ENCODE measurements at places on chromosomes 1 and 21. TPM values are rescaled to one million over a fixed set of nuclear protein-coding genes. Genes with fewer than 3 reads are reported as not detected.

ALG14 gene
- 0.78 TPM for polyA plus RNA-seq

VHLL gene
- polyA plus RNA-seq = not detected

MATN1 gene
- polyA plus RNA-seq = 0.08 TPM

FAM163A gene
- 0.47 TPM for polyA plus RNA-seq

NHLH1 gene
- 0.17 TPM for polyA plus RNA-seq

- peak; percentile 70 for DNase-seq
Observed at GRCh38 chr1:245363461-245364200, 208.8 kb downstream of the KIF26B start.

- no peak for DNase-seq
Observed at GRCh38 chr1:87666681-87667080, 338.0 kb downstream of the LMO4 start.

- DNase-seq = peak; percentile 78
Observed at GRCh38 chr1:85047472-85048295, 616 bp downstream of the MCOLN3 start.

GRCh38 chr1:8551613-8552489 lies 233.9 kb downstream of the SLC45A1 start:
- DNase-seq = no peak

DNA sequence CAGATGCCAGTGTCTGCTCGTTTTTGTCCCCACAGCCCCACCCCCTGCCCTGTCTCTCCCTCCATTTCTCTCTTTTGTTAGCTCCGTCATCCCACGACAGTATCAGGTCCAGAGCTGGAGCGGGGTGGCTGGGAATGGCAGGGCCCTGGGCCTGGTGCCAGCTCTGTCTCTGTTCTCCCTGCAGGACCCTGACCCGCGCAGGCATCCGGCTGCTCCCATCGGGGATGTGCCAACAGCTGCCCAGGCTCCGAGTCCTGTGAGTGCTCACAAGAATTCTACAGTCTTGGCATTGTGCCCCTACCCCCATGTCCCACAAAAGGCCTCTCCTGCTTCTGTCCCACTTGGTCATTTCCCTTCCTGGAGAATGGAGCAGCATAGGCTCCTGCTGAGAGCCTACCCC lies 37.4 kb downstream of the UBE2T start:
- DNase-seq = no peak

DNA sequence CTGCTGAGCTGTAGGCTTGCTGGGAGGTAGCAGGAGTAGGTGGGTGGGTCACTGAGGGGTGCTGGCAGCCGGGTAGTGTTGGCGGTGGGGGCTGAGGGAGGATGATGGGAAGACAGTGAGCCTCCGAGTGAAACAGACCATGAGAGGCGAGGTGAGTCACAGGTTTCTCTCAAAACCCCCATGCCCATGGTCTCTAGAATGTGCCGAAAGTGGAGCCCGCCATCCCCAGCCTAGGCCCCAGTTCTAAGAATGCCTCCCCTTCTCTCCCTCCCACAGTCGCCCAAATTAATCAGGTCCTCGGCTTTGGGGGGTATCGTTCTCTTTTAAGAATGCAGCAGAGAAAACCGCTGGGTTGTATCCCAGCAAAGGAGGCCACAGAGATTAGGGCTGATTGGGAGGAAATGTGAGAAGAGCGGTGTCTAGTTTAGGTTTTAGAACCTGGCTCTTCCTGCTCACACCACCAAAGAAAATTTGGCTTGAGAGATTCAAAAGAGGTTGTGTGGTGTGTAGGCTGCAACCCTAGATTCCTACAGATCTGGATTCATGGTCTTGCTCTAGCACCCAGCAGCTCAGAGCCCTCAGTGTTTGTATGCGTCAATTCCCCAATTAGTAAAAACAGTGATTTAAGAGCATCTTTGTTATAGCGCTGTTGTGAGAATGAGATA lies 27.7 kb upstream of the IL19 start:
- DNase-seq = no peak

DNA sequence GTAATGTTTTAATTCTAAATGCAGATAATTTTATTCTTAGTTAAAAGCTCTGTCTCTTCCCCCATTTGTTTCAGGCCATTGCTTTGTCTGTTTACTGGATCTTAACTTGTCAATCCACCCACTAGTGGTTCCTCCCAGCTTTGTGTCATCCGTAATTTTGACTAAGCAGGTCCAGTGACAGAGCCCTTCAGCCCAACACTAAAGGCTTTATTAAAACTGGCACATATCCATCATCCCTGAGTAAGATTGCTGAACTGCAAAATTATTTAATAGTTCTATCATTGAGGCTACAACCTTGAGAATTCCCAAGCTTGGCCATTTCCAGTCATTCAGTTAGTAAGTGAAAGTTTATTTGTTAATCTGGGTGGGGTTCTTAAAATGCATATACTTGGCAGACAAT lies 96.7 kb downstream of the NGF start:
- DNase-seq = no peak

GRCh38 chr1:115642168-115643072 lies 650 bp downstream of the VANGL1 start:
- DNase-seq = peak; percentile 78

DNA sequence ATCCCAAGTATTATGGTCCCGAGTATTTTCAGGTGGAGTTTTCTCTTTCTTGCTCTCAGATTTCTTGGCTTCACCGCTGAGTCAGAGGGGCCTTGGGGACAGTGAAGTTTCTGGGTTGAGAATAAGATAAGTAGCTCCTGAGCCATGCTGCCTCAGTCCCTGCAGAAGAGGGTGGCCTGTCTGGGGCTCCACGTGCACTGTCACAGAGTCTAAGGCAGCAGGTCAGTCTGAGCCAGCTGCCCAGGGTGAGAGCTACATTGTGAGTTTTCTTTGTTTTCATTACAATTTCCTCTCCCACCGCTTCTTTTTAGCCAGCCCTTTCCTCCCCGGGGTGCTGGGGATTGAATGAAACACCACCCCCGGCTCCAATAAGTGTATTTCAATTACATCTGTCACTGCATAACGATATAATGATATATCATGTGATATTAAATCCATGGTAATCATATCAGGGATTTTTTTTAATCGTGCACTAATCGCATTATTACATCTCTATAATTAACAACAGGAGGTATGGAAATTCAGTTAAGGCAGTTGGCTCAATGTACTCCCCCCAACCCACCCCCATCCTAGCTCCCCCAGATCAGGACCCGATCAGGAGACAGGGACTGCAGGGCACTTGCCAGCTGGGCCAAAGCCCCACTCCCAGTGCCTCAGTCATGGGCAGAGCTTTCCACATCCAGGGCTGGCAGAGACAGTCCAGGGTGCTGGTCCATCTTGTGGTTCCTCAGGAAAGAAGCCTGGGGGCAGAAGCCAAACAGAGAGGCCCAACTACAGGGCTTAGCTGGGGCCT lies 43.7 kb downstream of the DMAP1 start:
- no peak for DNase-seq

DNA sequence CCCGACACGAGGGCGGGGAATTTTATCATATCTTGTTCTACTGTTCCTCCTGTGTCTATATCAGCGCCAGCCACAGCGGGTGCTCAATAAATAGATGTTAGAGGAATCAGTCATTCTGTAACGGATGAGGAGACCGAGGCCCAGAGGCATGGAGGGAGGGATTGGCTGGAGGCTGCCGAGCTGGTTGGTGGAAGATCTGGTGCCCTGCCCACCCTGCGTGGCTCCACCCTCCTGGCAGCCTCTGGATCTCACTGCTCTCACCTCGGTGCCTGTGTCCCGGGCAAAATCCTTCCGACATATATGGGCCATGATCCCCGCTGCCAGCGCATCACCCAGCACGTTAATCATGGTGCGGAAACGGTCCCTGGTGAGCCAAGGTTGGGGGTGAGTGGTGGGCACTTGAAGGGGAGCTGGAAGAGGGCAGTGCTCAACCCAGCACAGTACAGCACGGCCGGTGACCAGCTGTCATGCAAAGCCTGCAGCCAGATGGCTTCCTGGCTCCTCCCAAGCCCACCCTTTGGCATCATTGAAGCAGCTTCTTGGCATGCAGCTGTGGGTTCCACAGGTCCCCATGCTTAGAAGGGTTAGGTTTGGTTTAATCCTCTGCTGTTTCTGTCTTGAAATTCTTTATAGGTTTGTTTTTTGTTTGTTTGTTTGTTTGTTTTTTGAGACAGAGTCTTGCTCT lies 26.7 kb downstream of the PODN start:
- DNase-seq = no peak

DNA sequence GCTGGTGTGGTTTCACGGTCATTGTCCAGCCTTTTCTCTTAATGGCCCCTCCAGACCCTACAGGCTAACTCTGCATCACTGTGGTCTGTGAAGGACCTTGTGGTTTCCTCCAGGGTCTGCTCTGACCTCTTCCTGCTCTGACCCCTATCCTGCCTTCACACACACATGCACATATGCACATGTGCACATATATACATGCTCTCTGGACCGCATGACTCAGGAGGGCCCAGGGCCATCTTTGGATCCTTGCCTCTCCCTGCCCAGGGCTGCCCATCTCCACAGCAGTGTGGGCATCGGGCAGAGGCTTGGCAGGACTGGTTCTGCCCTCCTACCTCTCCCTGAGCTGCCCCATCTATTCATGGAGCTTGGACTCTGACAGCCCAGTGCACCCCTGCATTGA lies 510.9 kb downstream of the PTPRU start:
- no peak for DNase-seq

DNA sequence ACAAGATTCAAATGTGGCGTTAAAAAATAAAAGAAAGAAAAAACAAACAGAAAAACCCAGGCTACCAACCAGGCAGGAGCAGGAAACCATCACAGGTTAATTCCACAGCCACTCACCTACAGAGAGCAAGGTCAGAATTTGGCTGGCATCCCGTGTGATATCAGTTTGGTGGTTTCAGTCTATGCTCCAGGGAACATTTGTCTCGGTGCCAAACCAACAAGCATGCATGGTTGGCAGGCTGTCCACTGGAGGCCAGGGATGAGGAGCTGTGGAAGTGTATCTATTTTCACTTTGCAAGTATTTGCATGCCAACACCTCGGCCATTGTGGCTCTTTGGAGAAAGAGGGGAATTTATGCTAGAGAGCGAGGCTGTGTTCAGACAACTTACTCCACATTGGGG lies 53.1 kb upstream of the PROX1 start:
- no peak for DNase-seq

GRCh38 chr1:70874818-70875217 lies 172.8 kb downstream of the PTGER3 start:
- DNase-seq = no peak

DNA sequence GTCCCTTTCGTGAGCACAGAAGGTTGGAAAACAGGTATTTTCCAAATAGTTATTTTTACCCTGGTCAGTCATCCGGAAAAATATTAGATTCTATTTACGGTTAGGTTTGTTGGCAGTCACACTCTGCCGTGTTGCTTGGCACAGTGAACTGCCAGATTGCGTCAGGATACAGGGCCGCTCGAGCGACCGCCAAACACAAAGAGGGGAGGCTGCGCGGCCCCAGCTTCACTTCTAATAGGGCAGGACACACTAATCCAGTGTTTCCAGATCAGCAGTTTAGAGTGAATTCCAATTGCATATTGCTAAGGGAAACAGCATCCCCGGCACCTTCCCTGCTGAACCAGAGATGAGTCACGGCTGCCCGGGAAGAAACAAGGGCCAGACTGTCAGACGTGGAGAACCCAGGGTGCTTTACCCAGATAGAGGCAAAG lies 22.9 kb downstream of the UMODL1 start:
- DNase-seq = no peak

DNA sequence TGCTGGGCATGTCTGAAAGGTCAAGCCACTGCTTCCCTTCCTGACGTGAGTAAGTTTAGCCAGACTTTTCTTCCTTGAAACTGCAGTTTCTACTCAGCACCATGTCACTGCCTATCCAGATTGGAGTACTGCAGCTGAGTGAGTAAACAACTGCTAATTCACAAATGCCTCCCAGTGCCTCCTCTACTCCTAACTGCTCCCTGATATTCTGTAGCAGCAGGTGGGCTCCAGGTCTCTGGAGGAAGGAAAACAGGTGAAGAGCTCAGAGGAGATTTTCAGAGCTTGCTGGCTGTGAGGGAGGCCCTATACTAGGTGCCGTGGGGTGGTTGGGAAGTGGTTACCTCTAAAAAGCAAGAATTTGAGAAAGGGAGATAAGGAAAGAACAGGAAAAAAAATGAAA lies 96.5 kb downstream of the KIF14 start:
- no peak for DNase-seq

DNA sequence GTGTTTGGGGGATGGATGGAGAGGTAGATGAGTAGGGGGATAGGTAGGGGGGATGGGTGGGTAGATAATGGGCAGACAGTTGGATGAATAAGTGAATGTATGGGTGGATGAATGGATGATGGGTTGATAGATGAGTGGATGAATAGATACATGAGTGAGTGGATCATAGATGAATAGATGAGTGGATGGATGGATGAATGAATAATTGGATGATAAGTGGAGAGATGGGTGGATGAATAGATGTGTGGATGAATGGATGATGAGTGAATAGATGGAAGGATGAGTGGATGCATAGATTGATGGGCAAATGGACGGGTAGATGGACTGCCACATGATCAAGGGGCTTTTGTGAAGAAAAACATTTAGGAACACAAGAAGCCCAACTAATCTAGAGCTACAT lies 133.3 kb upstream of the F3 start:
- no peak for DNase-seq

DNA sequence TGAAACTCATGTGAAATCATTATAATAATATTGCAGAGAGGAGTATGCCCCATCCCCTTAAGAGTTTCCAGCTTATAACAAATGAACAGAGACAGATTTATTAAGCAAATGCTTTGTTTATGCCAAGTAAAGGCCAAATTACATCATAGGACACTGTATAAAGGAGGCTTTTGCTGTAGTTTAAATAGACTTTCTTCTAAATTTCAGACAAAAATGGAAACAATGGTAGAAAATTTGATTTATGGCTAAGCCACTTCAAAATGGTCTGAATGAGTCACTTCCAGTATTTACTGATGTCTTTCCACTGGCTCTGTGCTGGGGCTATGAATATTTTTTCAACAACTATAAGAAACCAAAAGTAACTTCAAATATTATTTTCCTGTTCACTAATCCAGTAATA lies 81.1 kb upstream of the ST6GALNAC5 start:
- DNase-seq = no peak

DNA sequence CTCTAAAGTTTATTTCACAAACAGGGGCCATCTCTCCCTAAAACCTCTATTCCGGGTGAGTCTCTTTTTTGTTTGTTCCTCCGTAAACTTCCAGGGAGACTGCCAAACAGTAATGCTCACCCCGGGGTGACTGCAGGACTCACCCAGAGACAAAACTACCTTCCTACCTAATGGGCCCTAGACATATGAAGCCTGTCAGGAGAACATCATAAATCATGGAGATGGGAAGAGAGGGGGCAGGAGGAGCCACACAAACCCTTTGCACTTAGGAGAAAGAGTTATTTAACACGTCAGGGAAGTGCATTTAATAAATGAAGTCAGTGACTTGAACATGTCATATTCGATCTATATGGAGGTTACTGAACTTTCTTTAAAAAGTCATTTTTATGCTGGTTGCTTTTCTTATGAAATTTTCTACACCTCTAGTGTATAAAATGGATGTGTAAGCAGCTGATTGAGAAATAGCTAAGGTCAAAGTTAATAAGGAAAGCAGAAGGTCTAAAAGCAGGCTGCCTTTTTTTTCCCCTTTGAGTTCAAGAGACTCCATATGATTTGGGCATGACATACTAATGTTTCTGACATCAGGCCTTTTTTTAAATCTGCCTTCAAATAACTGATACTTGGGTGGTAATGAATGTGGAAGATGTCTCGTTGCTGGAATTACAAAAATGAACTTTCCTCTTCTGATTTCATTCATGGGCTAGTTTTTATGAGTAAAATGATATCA lies 286.9 kb upstream of the USP25 start:
- no peak for DNase-seq
